Activated CD8-positive, alpha-beta T cell treated with anti-CD3 and anti-CD28 coated beads for 36 hours (primary cell): ENCODE measurements at places on chromosomes 13 and 19. TPM values are rescaled to one million over a fixed set of nuclear protein-coding genes. Genes with fewer than 3 reads are reported as not detected.

The DNAAF3 gene
- total RNA-seq: not detected

The MUC16 gene
- not detected for total RNA-seq

The OR7D2 gene
- total RNA-seq: 0.11 TPM

GRCh38 chr13:105341256-105341655 lies 1194.2 kb downstream of the EFNB2 start:
- no peak for DNase-seq

DNA sequence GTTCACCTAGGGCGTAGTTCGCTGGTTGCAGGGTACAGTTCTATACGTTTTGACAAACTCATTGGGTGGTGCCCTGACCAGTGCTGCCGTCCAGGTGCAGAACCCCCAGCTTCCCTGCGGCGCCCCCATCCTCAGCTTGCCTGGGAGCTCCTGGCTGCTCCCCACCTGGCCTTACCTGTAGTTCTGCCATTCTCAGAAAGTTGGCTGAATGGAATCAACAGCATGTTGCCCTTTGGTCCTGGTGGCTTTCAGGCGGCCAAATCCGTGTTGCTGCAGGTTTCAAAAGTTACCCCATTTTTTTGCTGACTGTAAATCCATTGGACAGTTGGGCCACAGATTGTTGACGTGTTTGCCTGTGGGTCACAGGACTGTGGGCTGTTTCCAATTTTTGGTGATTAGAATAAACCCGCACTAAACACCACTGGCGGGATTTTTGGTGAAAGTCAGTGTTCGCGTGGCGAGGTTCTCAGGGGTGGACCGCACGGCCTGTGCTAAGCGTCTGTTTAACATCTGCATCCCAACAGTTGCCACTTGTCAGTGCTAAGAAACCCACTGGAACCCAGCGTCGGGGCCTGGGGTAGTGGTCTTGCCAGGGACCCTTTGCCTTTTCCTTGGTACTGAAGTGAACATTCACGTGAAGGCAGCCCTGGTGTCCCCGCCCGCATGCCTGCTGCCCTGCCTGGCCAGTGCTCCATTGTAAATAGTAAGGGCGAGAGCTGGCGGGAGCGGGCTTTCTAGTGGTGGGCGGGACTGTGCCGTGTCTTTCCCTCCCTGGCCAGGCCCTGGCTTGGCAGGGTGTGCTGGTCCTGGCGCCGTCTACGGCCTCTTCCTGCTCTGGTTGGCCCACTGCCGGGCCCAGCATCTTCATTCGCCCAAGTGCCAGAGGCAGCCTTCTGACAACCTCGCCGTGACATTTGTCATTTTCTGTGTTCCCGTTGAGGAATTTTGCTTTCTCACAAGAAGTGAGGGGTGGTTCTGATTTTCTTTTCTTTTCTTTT lies 3.3 kb downstream of the DOT1L start:
- DNase-seq: no peak

DNA sequence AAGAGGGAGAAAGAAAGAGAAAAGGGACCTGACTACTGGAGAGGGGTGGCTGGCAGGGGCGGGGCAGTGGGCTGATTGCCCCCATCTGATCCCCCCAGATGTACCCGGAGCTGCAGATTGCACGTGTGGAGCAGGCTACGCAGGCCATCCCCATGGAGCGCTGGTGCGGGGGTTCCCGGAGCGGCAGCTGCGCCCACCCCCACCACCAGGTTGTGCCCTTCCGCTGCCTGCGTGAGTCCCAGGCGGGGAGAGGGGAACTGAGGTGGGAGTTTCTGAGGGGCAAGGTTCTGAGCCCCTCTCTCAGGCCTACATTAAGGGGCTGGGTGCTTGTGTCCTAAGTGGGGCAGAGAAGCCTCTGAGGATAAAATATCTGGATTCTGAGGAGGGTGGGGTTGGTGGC lies 2.4 kb downstream of the APLP1 start:
- no peak for DNase-seq

- DNase-seq: no peak
Measured at GRCh38 chr19:10007371-10008183, 2.7 kb downstream of the COL5A3 start.

GRCh38 chr13:46739447-46740098 lies 57.4 kb downstream of the ESD start:
- DNase-seq: no peak

DNA sequence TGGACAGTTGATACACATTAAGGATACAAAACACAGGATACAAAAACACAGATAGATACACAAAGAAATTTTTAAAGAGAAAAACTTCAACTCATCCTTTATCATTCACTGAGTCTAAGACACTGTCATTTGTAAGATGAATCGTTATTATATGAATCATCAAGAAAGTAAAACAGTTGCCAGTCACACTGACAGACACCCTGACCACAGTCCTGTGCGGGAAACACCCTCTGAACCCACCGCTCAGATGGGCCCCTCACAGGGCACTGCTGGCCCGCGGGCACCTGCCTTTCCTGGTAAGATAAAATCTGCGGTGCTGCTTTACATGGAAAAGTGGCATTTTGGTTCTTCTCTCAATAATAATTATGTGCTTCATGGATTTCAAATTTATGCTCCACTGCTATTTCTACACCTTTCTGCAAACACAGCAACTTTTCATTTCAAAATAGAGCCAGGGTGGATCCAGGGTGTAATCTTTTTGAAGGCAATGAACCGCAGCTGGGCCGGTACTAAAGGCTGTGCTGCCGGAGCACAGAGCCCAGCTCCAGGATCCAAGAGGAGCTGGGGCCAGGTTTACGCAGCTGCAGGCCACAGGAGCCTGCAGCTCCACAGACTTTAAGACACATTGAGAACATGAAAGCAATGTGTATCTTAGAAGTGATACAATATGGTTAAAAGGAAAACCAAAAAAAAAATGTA lies 76.8 kb downstream of the TUBGCP3 start:
- peak; percentile 36 for DNase-seq

GRCh38 chr19:41746593-41747227 lies 8.6 kb upstream of the CEACAM6 start:
- DNase-seq: peak; percentile 74

DNA sequence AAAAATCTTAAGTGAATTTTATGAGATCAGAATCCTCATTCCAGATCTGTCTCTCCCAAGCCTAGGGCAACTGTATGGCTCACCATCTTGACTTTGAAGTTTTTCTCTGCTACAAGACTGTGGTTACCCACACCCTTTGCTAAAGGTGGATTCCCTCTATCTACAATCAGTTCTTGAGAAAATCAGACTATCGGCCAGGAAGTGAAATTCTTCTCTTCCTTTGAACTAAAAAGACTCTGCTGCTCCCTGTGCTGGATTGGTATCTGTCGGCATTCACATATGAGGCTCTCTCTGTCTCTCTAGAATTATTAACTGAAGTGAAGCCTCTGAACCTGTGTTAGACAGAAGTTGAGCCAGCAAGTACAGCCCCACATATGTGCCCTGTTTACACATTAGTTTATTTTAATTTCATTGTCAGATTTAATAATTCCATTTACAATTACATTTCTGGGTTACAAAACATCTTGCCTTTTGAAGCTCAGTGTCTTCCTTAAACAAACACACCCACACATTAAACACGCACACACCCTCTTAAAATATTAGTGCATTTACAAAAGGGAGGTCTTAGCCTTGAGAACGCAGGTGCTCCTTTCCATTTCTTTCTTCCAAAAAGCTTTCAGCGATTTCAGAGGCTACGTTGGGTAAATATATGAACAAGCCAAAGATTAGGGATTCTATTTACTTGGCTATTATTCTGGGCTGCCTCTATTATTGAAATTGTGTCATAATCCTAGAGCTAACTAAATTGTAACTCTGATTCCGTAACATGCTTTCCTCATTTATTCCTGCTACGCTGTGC lies 145.7 kb downstream of the MIPEP start:
- DNase-seq: peak; percentile 13

GRCh38 chr19:54432144-54432738 lies 16.8 kb upstream of the LENG8 start:
- no peak for DNase-seq

DNA sequence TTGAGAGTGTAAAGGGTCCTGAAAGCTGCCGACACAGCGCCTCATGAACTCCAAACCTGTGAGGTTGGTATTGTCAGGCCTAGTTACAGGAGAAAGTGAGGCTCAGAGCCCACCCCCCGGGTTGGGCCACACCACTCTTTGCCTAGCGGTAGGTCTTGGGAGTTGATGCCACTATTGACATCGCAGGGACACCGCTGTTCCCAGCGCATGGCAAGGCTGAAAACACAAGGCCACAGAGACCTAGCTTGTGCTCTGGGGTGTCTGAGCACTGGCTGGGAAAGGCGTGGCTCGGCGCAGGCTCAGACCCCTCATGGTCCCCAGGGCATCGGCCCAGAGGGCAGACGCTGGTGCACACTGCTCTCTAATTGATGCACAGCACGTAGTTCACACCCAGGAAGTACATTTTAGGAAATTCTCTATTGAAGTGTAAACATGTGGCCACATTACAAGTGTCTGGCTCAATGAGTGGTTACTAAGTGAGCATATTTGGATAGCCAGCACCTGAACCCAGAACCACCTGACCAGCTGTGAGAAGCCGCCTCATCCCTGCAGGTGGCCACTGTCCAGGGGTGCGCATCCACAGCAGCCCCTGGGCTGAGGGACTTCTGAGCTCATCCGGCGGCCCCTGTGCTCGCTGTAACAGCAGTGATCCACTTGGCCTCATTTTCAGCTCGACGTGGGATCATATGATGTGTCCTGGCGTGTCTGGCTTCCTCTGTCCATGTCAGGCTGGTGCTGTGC lies 27.3 kb downstream of the UPF1 start:
- DNase-seq: no peak
